ENCODE measurements at places on chromosomes 3 and 15.

GRCh38 chr3:129506231-129506742 is 22.2 kb upstream of the RHO start:
- DNase-seq: peak; percentile 82

DNA sequence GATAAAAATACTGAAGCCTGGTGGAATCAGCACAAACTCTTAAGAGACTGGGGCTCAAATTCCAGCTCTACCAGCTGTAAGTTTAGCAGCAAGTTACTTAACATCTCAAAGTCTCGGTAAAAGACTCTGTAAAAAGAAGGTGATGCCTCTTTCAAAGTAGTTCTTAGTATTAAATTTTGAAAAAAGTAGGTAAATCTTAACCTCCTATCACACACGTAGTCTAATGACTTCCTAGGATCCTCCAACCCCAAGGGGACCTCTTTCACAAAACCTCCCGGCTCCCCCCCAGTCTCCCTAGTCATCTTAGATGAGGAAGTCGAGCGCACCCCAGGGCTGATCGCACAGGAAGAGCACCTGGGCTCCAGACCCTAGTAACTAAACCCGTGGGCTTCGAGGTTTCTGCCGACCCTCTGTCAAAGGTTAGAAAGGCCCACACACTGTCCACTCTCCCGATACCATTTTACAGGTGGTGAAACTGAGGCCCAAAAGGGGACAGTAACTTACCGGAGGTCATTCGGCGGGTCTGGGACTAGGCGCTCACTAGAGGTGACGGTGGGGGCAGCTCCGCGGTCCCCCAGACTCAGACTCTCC is 427 bp downstream of the MBD4 start:
- DNase-seq: peak; percentile 58

GRCh38 chr15:66452971-66453580 is 44.5 kb downstream of the SNAPC5 start:
- no peak for DNase-seq

- no peak for DNase-seq
Observed at GRCh38 chr3:138199851-138200250, 12.8 kb downstream of the ARMC8 start.

GRCh38 chr3:141894524-141895176 is 18.2 kb downstream of the ATP1B3 start:
- no peak for DNase-seq

GRCh38 chr3:112303764-112304325 is 9.8 kb upstream of the SLC9C1 start:
- DNase-seq: peak; percentile 3

- DNase-seq: no peak
Observed at GRCh38 chr3:168863561-168863960, 767.8 kb upstream of the GOLIM4 start.

DNA sequence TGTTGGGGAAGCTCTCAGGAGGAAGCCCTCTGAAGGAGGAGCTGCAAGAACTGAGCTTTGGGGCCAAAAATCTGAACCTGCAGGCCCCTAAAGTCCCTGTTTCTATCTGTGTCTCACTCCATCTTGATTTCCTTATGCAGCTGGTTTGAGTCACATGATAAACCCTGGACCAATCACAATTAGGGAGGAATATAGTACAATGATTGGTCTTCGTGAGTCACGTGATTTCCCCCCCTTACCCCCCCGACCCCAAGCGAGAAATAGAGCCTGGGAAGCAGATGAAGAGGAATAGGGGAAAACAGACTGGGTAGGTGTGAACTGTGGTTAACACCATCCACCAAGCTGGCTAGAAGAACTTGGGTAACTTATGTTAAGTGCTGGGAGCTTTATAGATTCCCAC is 12.9 kb downstream of the CRABP1 start:
- DNase-seq: no peak

DNA sequence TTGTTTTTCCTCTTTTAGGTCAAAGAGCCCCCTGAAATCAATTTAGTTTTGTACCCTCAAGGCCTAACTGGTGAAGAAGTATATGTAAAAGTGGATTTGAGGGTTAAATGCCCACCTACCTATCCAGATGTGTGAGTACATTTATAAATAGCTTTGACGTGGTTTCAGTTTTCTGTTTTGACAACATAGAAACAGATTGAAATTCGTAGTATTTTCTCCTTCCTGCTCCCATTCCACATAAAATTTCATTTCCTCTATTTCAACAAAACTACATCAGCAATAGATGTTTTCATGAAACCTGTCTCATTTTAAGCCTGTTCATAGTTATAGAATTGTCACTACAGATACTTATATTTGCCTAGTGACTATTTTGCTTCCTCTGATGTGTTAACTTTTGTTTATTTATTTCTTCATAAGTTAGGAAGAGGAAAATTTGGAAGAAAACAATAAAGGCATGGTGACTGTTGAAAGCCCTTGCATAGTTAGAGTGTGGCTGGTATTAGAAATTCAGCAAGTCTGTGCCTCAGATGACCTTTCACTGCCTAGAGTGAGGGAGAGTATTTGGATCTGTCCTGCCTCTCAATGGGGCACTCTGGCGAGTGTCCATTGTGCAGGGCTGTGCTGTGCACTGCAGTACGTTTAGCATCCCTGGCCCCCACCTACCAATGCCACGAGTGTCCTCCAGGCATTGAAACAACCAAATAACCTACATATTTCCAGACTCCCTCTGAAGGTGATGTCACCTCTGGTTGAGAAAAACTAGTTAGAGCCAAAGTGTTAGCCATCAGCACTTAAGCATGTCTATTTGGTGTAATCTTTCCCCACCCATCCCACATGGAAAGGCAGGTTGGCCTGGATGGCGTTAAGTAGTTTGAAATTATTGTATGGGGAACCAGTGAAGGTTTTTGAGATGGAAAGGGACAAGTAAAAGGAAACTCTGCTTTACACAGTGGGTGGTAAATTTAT is 5.9 kb downstream of the EIF2AK4 start:
- no peak for DNase-seq

DNA sequence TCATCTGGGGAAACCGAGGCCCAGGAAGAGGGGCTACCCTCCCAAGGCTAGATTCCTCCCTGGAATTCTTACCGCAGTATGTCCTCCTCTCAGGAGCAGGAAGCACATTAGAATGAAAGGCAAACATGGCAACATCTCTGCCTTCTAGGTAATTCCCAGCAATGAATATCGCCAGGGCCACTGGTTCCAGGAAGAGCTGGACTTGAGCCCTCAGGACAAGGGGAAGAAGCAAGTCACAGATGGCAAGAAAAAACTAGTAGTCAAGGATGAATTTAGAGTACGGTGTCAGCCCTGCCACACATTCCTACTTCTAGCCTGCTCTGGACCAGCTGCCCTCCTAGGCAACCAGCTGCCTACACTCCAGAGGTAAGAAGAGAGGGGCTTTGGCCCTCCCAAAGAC is 42.9 kb downstream of the MEGF11 start:
- DNase-seq: no peak

DNA sequence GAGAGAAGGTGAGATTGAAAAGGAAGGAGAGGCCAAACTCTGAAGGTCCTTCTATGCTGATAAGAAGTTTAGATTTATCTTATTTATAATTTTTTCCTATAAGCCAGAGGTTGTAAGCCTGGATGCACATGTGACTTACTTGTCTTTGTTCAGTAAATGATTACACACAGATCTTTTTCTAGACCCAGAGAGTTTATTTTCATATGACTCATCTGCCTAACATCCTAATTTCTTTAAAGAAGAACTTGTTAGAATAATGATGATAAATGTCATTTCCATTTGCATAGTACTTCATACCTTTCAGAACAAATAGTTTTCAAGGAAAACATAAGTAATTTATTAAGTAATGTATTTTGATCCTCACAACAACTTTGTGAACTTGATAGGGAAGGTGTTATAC is 434.8 kb upstream of the DPH6 start:
- DNase-seq: no peak

Data from NCI-H69 (cell line).